ENCODE measurements at places on chromosomes 3 and 15.

- no peak for DNase-seq
- peaks cover 93% of the 10 kb centered on the region for H3K36me3 ChIP-seq
- no peak overlapping the region for H3K4me3 ChIP-seq
- H3K27ac ChIP-seq = no peak overlapping the region
These were observed 35.3 kb downstream of the TLE3 start for GRCh38 chr15:70062321-70062956.

- H3K27ac ChIP-seq = no peak overlapping the region
- no peak overlapping the region for H3K4me3 ChIP-seq
- H3K4me1 ChIP-seq = no peaks in the 10 kb centered on the region
- H3K27me3 ChIP-seq = no peaks in the 10 kb centered on the region
- no peaks in the 10 kb centered on the region for H3K36me3 ChIP-seq
These were observed 347.7 kb downstream of the ZBBX start for GRCh38 chr3:167032267-167032876.

DNA sequence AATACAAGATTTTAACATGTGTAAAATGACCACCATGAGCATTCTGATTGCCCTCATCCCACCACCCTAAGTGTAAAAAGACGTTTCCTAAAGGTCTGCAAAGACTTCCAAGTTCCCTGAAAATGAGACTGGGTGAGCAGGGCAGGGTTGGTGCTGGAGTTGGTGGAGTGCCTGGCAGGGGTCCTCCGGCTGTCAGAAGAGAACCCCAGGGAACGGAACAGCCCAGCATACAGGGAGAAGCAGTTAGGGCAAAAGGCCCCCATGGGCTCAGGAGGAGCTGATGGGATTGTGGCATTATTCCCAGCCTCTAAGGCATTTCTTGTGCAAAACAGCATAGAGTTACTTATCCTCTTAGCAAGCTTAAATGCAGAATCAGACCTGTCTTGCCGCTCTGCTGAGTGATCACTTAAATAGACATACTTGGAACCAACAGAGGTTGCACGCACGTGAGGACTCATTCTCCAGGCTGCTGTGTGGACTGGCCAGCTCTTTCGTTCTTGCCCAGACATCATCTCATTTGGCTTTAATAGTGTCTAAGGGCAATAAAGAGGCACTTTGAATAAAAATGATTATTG is 36.0 kb downstream of the XYLB start:
- H3K4me3 ChIP-seq = no peak overlapping the region
- H3K36me3 ChIP-seq = no peaks in the 10 kb centered on the region
- H3K4me1 ChIP-seq = no peaks in the 10 kb centered on the region
- DNase-seq = no peak

DNA sequence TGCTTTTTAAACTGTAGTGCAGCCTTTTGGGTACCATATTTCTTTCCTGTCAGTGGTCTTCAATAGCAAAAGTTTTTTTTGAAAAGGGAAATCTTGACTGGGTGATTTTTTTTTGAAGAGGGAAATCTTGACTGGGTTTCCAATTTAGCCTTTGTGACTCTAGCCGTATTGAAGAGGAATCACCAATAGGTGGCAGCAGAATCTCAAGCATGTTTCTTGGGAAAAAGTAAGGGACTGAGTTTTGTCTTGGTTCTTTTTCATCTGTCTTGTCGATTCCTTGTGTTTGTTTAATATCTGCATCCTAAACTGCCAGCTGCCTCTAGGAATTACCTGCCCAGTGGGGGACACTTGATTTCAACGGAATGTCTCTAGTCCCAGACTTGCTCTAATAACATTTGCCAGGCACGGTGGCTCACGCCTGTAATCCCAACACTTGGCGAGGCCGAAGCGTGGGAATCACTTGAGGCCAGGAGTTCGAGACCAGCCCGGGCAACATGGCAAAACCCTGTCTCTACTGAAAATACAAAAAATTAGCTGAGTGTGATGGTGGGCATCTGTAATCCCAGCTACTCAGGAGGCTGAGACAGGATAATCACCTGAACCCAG is 89.2 kb downstream of the RBPMS2 start:
- DNase-seq = no peak
- H3K36me3 ChIP-seq = peaks cover 75% of the 10 kb centered on the region
- no peaks in the 10 kb centered on the region for H3K27me3 ChIP-seq
- H3K4me3 ChIP-seq = no peak overlapping the region

- H3K36me3 ChIP-seq = no peaks in the 10 kb centered on the region
- H3K4me1 ChIP-seq = peaks cover 8% of the 10 kb centered on the region
- peak overlapping the region; percentile 86 for H3K27ac ChIP-seq
- no peaks in the 10 kb centered on the region for H3K27me3 ChIP-seq
- no peak for DNase-seq
- peak overlapping the region; percentile 98 for H3K4me3 ChIP-seq
These were observed 32.5 kb upstream of the ZNF445 start for GRCh38 chr3:44510000-44510368.

GRCh38 chr15:74843891-74844299 is 939 bp upstream of the ULK3 start:
- H3K27ac ChIP-seq = peak overlapping the region; percentile 73
- peak; percentile 9 for DNase-seq
- H3K4me3 ChIP-seq = peak overlapping the region; percentile 38
- peaks cover 35% of the 10 kb centered on the region for H3K36me3 ChIP-seq
- H3K27me3 ChIP-seq = no peaks in the 10 kb centered on the region

- DNase-seq = no peak
- H3K27me3 ChIP-seq = no peaks in the 10 kb centered on the region
These were observed 47.5 kb upstream of the TM4SF1 start for GRCh38 chr3:149424918-149425317.

DNA sequence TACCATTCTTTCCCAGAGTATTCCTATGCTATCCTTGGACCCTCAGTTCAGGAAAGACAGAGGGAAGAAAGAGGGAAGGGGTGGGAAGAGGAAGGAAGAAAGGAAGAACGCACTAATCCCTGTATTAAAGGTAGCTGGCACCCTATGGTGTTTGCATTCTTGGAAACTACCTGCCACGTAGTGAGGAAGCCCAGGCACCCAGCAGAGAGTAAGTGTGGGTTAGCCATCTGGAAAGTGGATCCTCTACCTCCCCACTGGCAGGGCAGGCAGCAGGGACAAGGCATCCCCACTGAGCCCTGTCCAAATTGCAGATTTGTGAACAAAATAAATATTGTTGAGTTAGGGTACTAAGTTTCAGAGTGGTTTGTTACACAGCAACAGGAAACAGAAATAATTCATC is 8.8 kb downstream of the RBP1 start:
- H3K36me3 ChIP-seq = no peaks in the 10 kb centered on the region
- H3K4me3 ChIP-seq = no peak overlapping the region
- H3K27me3 ChIP-seq = no peaks in the 10 kb centered on the region
- no peak overlapping the region for H3K27ac ChIP-seq
- H3K4me1 ChIP-seq = no peaks in the 10 kb centered on the region

DNA sequence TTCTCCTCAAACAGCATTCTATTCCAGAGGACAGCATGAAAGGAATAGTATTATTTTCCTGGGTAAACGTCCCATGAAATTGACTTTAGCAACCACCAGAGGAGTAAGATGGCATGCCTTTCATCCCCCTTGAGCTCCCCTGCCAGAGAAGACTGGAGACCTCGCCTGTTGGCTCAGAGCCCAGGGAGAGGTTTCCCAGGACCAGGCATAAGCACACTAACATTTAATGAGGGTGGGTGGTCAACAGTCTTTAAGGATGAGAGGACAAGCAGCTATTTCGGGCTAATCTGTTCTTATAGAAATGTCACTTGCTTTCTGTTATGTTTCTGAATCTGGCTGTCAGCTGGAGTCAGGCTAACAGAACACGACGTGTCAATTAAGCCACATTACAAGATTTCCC is 390.5 kb downstream of the GABRG3 start:
- no peak overlapping the region for H3K27ac ChIP-seq
- no peaks in the 10 kb centered on the region for H3K4me1 ChIP-seq
- H3K4me3 ChIP-seq = no peak overlapping the region

GRCh38 chr3:143584474-143584873 is 263.8 kb downstream of the SLC9A9 start:
- H3K4me3 ChIP-seq = no peak overlapping the region
- no peak overlapping the region for H3K27ac ChIP-seq
- no peak for DNase-seq
- no peaks in the 10 kb centered on the region for H3K27me3 ChIP-seq
- H3K4me1 ChIP-seq = no peaks in the 10 kb centered on the region
- H3K36me3 ChIP-seq = peaks cover 5% of the 10 kb centered on the region

- no peak overlapping the region for H3K27ac ChIP-seq
- no peaks in the 10 kb centered on the region for H3K27me3 ChIP-seq
- H3K4me3 ChIP-seq = no peak overlapping the region
- H3K36me3 ChIP-seq = no peaks in the 10 kb centered on the region
These were observed 202.3 kb downstream of the CNTN4 start for GRCh38 chr3:2300938-2301337.

DNA sequence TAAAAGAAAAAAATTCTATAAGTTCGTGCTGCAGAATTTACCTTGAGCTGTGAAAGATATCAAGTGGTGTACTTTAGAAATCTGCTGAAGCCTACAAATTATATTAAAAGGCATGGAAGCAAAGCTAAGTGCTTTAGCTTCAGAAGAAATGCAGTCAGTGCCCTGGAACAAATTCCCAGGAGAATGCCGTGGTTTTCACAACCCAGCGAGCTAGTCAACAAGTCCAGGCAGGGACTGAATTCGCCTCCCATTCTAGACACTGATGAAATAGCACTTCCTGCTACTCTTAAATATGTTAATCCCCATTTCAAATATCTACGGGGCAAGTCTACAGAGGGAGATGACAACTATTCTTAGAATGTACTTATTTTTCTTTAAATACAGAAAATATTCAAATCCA is 326.4 kb upstream of the IGF1R start:
- H3K27ac ChIP-seq = no peak overlapping the region
- no peaks in the 10 kb centered on the region for H3K4me1 ChIP-seq
- H3K4me3 ChIP-seq = no peak overlapping the region

DNA sequence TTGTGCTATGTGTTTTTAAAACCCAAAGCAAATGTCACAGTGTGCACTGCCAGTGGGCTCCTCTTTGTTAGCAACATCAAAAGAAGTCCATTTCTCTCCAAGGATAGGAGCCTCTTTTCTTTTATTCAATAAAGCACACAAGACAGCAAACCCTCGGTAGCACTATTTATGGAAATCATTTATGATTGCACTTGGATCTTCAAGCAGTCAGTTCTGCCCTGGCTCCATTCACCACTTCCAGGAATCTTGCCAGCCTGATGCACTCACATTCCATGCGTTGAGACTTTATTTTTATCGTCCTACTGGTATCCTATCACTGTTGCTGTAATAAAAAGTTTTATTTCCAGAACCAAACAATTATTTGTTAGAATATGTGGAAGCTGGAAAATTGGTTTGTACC is 412.1 kb downstream of the TBL1XR1 start:
- H3K27me3 ChIP-seq = no peaks in the 10 kb centered on the region
- H3K4me1 ChIP-seq = no peaks in the 10 kb centered on the region
- no peak overlapping the region for H3K4me3 ChIP-seq
- DNase-seq = no peak
- H3K36me3 ChIP-seq = no peaks in the 10 kb centered on the region

DNA sequence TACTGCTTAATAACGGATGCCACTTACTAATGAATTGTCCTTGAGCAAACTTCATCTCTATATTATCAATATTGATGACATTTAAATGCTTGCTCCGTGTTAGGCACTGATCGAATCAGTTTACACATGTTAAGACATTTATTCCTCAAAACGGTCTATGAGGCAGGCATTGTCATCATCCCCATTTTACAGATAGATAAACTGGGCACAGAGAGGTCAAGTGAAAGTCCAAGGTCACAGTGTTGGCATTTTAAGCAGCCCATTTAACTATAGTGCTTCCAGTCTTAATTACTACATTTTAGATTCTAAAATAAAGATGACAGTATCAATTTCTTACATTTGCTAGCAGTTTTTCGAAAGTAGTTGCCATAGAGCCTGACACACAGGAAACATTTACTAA is 966 bp upstream of the ABI3BP start:
- no peaks in the 10 kb centered on the region for H3K27me3 ChIP-seq
- H3K4me3 ChIP-seq = no peak overlapping the region

- no peaks in the 10 kb centered on the region for H3K36me3 ChIP-seq
- H3K27me3 ChIP-seq = no peaks in the 10 kb centered on the region
- no peaks in the 10 kb centered on the region for H3K4me1 ChIP-seq
- DNase-seq = no peak
- no peak overlapping the region for H3K4me3 ChIP-seq
These were observed 303.0 kb downstream of the RBMS3 start for GRCh38 chr3:29583861-29584260.

GRCh38 chr3:184726497-184726896 is 14.6 kb upstream of the MAGEF1 start:
- H3K4me3 ChIP-seq = no peak overlapping the region
- H3K27ac ChIP-seq = no peak overlapping the region
- H3K36me3 ChIP-seq = no peaks in the 10 kb centered on the region
- H3K4me1 ChIP-seq = no peaks in the 10 kb centered on the region

- no peak for DNase-seq
- no peaks in the 10 kb centered on the region for H3K36me3 ChIP-seq
- no peak overlapping the region for H3K27ac ChIP-seq
- no peak overlapping the region for H3K4me3 ChIP-seq
- no peaks in the 10 kb centered on the region for H3K27me3 ChIP-seq
These were observed 11.3 kb downstream of the PRICKLE2 start for GRCh38 chr3:64213962-64214379.

DNA sequence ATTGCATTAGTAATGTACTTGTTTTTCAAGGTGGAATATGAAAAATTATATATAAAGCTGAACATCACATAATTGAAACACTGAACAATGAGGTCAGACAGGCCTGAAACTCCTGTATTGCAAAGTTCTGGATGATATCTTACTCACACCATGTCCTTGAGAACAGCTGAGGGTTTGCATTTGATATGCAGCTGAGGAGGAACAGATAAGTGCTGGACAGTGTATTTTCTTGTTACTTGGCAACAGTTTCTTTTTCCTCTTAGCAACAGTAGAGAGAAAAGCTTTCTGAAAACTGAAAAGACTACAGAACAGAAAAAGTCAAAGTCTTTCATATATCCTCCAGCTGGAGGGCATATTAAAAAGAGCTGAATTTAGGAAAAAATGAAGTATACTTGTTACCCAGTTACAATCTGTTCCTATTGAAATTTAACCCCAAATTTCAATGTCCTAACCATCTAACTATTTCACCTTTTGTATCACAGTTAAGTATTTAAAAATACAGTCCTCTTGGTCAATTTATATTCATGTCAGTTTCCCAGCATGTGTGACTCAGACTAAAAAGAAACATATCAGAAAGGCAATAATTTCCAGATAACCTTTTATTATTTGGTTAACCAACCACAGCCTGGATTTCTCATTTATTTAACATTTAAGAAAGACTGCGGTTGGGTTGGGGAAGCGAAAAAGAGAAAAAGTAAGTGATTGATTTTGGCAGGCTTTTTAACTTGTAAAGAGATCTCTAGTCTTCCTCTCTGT is 733.0 kb upstream of the DPPA4 start:
- H3K4me3 ChIP-seq = no peak overlapping the region
- no peaks in the 10 kb centered on the region for H3K27me3 ChIP-seq
- DNase-seq = no peak
- H3K36me3 ChIP-seq = no peaks in the 10 kb centered on the region
